ENCODE measurements at places on chromosomes 6 and 20.
A peak's percentile ranks its signal among the peaks of the same experiment; 100 is the strongest.

DNA sequence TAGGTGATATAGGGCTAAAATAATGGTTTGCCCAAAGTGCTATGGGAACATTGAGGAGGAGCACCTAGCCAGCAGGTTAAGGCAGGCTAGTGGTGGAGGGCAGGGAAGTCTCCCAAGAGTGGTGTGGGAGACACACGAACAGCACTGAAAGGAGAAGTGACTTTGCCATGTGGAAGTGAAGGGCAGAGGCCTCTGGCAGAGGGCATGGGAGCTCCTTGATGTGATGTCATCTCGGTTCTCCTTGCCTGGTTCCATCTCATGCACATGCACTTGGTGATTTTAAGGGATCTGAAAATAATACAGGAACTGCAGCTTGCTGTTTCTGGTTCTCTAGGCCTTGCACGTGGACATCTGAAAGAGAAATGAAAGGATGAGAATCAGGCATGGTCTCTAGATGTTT lies 4.7 kb upstream of the MAP3K4 start:
- no peak overlapping the region for H3K4me3 ChIP-seq
- DNase-seq, result no peak
- no peaks in the 10 kb centered on the region for H3K27me3 ChIP-seq
- H3K36me3 ChIP-seq, result no peaks in the 10 kb centered on the region

DNA sequence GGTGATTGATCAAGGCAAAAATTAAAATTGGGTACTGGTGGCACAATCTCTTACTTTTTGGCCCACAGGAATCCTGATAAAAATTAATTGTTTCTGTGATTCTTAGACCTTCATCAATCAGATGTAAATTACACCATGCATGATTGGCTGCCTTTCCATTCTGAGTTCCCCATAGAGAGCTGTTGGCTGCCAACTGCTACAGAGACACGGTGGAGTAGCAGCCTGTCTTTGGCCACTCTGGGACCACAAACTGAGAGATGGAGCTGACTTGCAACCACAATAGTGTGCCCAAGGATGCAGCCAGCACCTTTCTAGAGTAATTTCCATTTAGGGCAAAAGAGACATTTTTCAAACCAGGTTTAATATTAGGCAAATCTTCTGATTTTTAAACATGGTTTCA lies 274.3 kb upstream of the MMS22L start:
- H3K4me1 ChIP-seq, result no peaks in the 10 kb centered on the region
- H3K4me3 ChIP-seq, result no peak overlapping the region
- no peaks in the 10 kb centered on the region for H3K36me3 ChIP-seq
- H3K27ac ChIP-seq, result no peak overlapping the region

GRCh38 chr6:109010705-109011102 lies 83.9 kb downstream of the SESN1 start:
- no peak overlapping the region for H3K4me3 ChIP-seq
- H3K27ac ChIP-seq, result peak overlapping the region; percentile 92
- no peak for DNase-seq
- no peaks in the 10 kb centered on the region for H3K36me3 ChIP-seq

DNA sequence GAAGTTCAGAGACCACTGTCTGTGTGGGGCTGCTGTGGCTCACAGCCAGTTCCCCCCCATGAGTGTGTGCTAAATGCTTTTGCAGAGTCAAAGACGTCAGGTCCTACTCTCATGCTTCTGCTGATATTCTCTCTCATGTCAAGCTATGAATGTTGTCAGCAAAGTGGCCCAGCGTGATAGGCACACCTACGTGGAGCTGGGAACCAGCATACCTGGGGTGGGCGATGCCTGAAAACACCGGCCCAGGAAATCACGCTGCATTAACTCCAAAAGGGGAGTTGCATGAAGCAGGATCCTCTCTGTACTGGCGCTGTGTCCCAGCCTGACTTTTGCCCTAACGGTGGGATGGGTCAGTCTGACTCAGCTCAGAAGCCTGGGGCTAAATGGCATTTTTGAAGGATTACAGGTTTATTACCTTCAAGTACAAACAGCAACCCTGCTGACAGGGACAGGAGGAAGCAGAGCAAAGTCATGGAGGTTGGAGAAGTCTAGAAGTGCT lies 9.0 kb upstream of the MRPS10 start:
- no peak for DNase-seq
- H3K36me3 ChIP-seq, result peaks cover 23% of the 10 kb centered on the region
- H3K4me3 ChIP-seq, result no peak overlapping the region

DNA sequence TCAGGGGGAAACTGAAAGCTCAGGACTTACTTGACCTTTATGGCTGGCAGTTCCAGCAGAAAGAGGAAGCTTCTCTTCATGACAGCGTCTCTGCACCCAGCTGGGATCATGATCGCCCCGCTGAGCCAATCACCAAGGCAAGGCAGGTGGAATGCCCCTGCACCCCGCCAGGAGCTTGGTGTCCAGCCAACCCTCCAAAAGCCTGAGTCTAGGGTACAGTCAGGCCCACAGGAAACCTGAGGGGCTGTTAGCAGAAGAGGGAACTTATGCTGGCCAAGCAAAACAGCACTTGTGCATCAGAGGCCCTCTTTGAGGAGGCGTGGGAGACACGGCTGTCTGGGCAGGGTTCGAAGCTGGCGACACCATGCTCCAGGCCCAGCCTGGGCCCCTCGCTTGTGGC lies 188.3 kb upstream of the GMDS start:
- H3K36me3 ChIP-seq, result no peaks in the 10 kb centered on the region
- no peaks in the 10 kb centered on the region for H3K27me3 ChIP-seq
- no peak for DNase-seq
- H3K27ac ChIP-seq, result no peak overlapping the region

GRCh38 chr6:13302291-13302690 lies 26.0 kb downstream of the TBC1D7 start:
- no peak for DNase-seq
- no peak overlapping the region for H3K4me3 ChIP-seq
- peaks cover 10% of the 10 kb centered on the region for H3K4me1 ChIP-seq
- no peaks in the 10 kb centered on the region for H3K36me3 ChIP-seq
- H3K27ac ChIP-seq, result peak overlapping the region; percentile 83

- no peaks in the 10 kb centered on the region for H3K27me3 ChIP-seq
- H3K4me3 ChIP-seq, result no peak overlapping the region
- no peak for DNase-seq
- H3K27ac ChIP-seq, result no peak overlapping the region
- peaks cover 24% of the 10 kb centered on the region for H3K4me1 ChIP-seq
- H3K36me3 ChIP-seq, result peaks cover 17% of the 10 kb centered on the region
Observed at GRCh38 chr6:28357036-28357435, 7.3 kb downstream of the ZKSCAN3 start.

DNA sequence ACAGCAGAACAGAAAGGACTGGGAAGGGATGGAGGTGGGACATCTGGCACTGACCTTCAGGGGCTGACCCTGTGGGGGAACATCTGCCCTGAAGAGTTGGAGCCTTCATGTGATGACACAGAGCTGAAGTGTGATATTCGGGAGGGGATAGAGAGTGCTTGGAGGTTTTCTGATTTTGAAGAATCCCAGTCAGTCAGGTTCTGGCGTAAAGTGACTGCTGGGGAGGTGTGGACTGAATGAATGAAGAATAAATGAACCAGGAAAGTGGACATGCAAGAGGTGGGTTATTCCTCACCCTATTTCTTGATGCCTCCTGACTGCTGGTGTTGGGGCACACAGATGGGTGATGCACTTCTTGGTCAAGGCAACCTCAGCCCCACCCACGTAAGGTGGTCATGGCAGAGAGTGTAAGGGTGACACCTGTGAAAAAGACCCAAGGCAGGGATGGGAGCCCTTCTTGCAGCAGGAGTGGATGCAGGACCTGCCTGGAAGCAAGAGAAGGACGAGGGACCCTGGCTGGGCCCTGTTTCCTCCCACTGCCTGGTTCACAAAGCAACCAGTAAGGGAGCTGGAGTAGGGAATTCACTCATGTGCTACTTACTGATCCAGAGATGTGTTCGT lies 13.1 kb downstream of the MICA start:
- H3K27ac ChIP-seq, result no peak overlapping the region
- DNase-seq, result no peak
- no peak overlapping the region for H3K4me3 ChIP-seq
- H3K36me3 ChIP-seq, result peaks cover 67% of the 10 kb centered on the region
- H3K4me1 ChIP-seq, result no peaks in the 10 kb centered on the region

GRCh38 chr6:100512203-100512862 lies 47.6 kb upstream of the SIM1 start:
- H3K4me1 ChIP-seq, result no peaks in the 10 kb centered on the region
- no peak overlapping the region for H3K27ac ChIP-seq
- no peak overlapping the region for H3K4me3 ChIP-seq
- peaks cover 44% of the 10 kb centered on the region for H3K36me3 ChIP-seq
- no peaks in the 10 kb centered on the region for H3K27me3 ChIP-seq

DNA sequence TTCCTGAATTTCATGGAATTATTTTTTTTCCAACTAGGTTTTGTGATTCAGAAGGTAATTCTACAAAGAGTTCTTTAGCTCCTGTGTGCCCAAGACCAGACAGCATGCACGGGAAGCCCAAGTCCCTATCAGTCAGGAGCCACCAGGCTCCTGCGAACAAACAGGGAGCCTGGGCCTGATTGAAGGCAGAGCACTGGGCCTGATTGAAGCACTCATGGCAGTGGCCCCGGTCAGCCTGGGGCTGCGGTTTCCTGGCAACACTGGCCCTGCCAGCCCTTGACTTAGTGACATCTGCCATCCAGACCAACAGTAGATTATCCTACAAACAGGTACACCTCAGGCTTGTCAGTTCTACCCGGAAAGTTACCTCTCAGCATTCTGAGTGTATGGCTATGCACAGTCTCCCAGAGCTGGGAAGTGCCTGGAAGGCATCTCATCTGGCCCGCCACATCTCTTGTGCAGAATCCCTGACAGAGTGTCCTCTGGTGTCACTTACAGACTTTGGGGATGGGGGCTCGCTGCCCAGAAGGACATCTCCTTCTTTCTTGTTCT lies 133.8 kb downstream of the VEGFA start:
- H3K36me3 ChIP-seq, result no peaks in the 10 kb centered on the region
- DNase-seq, result no peak
- no peak overlapping the region for H3K27ac ChIP-seq
- no peaks in the 10 kb centered on the region for H3K4me1 ChIP-seq

DNA sequence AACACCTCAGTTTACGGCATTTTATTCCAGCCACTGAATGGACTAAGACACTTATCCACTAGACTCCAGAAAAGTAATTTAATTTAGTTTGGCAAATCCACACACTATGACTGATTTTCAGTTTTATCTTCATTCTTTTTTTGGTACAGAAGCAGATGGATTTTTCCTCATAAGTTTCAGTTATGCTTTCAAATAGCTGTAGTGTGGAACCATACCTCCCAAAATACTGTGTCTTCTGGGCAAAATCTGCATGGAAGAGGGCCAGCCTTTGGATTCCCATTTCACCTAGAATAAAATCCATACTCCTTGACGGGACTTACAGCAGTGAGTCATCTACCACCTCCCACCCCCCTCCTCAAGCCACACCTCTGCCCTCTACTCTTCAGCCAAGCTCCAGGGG lies 43.0 kb downstream of the GSTA2 start:
- no peaks in the 10 kb centered on the region for H3K36me3 ChIP-seq
- H3K27ac ChIP-seq, result no peak overlapping the region
- no peak for DNase-seq
- H3K27me3 ChIP-seq, result no peaks in the 10 kb centered on the region
- H3K4me1 ChIP-seq, result peaks cover 9% of the 10 kb centered on the region

DNA sequence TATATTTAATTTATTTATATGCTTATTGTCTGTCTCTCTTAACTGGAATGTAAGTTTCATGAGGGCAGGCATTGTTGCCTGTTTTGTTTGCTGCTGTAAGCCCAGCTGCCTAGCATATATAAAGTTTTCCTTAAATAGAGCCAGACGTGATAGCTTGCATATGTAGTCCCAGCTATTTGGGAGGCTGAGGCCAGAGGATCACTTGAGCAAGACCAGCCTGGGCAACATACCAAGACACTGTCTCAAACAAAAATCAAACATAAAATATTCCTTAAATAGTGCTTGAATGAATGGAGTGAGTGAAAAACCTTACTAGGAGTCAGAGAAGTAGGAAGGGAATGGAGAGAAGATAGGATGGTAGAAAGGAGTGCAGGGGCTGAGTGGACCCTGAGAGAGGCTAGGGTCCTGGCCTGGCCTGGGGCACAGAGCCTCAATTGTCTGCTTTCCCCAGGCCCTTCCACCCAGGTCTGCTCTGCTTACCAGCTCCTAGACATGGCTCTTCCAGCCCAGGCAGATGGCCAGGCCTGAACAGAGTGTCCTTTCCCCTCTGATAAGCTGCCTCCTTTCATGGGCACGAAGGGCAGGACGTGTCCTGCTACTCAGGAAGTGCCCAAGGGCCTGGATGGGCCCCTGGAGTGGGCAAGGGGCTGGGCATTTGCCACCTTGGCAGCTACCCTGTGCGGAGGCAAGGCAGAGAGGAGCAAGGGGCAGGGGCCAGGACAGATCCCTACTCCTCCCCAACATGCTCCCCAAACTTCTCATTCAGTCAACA lies 17.7 kb upstream of the BAK1 start:
- peaks cover 8% of the 10 kb centered on the region for H3K4me1 ChIP-seq
- DNase-seq, result no peak
- H3K27ac ChIP-seq, result no peak overlapping the region
- peaks cover 13% of the 10 kb centered on the region for H3K27me3 ChIP-seq
- H3K36me3 ChIP-seq, result no peaks in the 10 kb centered on the region

- H3K36me3 ChIP-seq, result no peaks in the 10 kb centered on the region
- H3K4me3 ChIP-seq, result no peak overlapping the region
- DNase-seq, result no peak
- peaks cover 86% of the 10 kb centered on the region for H3K27me3 ChIP-seq
- H3K4me1 ChIP-seq, result no peaks in the 10 kb centered on the region
Observed at GRCh38 chr20:668638-669037, 7.0 kb downstream of the SCRT2 start.

DNA sequence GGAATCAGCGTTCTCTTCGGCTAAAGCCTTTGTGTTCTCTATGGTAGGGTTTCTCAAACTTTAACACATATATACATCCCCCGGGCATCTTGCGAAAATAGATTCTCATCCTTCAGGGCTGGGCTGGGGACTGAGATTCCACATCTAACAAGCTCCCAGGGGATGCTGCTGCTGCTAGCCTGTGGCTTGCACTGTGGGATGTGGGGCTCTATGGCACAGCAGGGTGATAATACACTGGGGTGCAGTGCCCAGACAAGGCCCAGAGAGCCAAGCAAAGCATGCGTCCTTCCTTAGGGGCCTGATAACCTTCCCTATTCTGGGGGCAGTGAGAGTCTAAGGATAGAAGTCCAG lies 102.0 kb downstream of the LAMP5 start:
- H3K27ac ChIP-seq, result no peak overlapping the region
- peaks cover 5% of the 10 kb centered on the region for H3K27me3 ChIP-seq
- no peak overlapping the region for H3K4me3 ChIP-seq
- no peaks in the 10 kb centered on the region for H3K4me1 ChIP-seq

GRCh38 chr6:170174124-170174770 lies 116.6 kb downstream of the DLL1 start:
- peaks cover 8% of the 10 kb centered on the region for H3K4me1 ChIP-seq
- H3K4me3 ChIP-seq, result no peak overlapping the region
- H3K27ac ChIP-seq, result peak overlapping the region; percentile 42

GRCh38 chr6:125169058-125169457 lies 15.5 kb downstream of the TPD52L1 start:
- DNase-seq, result no peak
- no peaks in the 10 kb centered on the region for H3K27me3 ChIP-seq
- no peaks in the 10 kb centered on the region for H3K36me3 ChIP-seq
- no peak overlapping the region for H3K4me3 ChIP-seq
- H3K4me1 ChIP-seq, result no peaks in the 10 kb centered on the region

- H3K36me3 ChIP-seq, result peaks cover 6% of the 10 kb centered on the region
- H3K27ac ChIP-seq, result no peak overlapping the region
- H3K4me3 ChIP-seq, result no peak overlapping the region
- peaks cover 22% of the 10 kb centered on the region for H3K4me1 ChIP-seq
- DNase-seq, result no peak
Observed at GRCh38 chr20:50918403-50918802, 12.8 kb downstream of the ADNP start.

Data from left lung (tissue), 14 donors.